HFF-Myc (cell line): ENCODE measurements at places on chromosomes 6 and 20.

DNA sequence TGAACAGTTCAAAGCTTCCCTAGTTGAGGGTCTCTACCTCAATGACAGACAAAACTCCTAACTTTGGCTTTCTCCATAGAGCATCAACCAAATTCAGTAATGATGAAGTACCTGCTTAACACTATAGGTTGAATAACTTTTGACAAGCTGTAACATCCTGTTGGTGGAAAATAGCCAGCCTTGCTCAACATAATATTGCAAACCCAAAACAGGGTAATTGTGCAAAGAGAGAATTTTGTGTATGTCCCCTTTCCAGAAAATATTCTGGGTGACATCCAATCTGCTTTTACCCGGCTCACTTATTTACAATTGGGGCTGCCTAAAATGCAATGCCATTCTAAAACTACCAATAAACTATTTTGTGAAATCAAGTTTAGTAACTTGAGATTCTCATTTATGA, 72.8 kb downstream of the ATXN1 start:
- no peak for DNase-seq

- DNase-seq: no peak
Observed at GRCh38 chr6:4905826-4906225, 98.0 kb downstream of the RPP40 start.

DNA sequence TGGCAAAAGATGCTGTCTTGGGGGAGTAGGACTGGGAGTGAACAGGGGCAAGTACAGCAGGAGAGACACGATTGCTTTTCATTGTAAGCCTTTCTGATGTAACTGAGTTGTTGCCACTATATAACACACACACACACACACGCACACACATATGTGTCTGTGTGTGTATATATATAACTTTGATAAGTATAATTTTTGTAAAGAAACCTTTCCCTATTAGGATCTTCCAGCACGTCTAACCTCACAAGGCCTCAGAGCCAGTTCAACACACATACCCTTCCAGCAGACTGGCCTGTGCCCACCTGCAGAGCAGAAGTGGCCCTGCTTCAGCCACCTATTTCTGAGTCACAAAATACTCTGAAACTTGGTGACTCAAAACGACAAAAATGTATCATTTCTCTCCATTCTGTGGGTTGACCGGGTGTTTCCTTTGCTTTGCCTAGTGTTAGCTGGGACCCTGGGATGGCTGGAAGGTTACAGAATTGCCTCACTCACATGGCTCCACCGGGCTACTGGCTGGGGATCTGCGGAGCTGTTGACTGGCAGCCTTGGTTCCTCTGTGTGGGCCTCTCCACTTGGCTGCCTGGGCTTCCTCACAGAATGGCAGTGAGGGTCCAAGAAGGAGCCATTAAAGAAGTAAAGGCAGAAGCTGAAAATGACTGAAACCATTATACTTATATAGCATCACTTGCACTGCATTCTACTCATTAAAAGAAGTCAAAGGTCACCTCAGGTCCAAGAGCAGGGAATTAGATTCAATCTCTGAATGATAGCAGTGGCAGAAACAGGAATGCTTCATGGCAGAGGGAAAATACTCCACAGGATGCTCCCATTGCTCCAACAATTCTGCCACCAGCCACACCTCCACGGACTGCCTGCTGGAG, 126.4 kb downstream of the BANF2 start:
- DNase-seq: no peak

DNA sequence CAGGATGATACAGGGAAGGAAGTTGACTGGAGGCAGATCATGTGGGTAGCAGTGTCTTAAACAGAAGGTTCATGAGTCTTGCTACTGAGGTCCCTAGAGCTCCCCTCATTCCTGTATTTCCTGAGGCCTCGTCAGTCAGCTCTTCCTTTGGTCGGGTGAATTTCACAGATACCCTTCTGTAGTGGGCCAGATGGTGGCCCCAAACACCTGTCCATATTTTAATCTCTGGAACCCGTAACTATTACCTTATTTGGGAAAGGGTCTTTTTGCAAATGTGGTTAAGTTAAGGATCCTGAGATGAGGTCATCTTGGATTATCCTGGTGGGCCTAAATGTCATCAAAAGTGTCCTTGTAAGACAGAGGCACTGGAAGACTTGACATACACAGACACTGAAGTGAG, 9.6 kb downstream of the KCNS1 start:
- no peak for DNase-seq

DNA sequence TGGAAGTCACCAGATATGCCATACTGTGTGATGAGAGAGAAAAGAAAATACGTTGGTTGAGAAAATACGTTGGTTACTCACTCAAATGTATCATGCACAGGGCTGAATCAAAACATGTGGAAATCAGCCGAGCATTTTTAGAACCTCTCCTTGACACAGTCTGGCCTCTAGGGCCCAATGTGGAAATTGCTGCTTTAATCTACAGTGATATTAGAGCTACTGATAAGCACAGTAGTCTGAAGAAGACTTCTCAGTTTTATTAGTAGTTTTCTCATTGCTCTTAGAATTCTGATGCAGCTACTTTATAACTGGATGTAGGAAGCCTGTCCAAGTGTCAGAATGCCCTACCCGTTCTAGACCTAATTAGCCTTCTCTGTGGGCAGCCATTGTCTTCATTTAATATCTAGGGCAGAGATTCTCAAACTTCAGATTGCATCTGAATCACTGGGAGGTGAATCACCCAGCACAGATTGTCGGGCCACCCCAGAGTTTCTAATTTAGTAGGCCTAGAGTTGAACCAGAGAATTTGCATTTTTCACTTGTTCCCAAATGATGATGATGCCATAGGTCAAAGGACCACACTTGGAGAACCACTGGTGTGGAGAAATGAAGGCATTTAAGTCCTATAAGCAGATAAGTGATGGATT, 229.1 kb downstream of the PLCB1 start:
- no peak for DNase-seq

DNA sequence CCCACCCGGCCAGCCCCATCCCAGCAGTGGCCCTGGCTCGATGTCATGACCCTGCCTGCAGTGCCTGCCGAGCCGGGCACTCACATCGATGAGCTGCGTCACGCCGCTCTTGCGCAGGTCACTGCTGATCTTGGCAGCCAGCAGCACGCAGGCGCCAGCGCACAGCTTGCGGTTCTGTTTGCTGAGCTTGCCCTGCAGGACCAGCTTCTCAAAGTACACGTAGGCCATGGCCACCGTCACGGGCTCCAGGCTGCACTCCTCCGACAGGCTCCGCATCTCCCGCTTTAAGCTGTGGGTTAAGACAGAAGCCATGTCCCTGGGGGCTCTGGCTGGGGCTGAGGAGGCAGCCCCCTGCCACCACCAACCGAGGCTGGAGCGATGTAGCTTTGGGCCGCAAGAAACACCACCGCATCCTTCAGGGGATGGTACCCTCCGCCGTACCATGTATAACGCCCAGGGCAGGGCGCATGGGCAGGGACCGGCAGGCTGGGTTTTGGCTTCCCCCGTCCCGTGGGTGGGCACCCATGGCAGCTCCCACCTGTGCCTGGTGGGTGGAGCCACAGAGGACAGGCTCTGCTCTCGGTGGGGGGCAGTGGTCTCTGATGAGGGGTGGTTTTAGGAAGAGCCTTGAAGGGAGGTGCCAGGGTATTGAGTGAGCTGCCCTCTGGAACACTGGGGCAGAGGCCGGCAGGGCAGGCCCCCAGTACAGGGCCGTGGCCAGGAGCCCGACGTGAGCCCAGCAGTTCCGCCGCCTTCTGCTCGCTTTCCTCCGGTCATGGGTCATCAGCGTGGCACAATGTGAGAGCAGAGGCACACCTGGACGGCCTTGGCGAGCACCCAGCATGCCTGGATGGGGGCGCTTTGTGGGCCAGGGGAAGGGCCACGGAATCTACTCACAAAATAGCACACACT, 4.5 kb downstream of the RPS21 start:
- DNase-seq: no peak

DNA sequence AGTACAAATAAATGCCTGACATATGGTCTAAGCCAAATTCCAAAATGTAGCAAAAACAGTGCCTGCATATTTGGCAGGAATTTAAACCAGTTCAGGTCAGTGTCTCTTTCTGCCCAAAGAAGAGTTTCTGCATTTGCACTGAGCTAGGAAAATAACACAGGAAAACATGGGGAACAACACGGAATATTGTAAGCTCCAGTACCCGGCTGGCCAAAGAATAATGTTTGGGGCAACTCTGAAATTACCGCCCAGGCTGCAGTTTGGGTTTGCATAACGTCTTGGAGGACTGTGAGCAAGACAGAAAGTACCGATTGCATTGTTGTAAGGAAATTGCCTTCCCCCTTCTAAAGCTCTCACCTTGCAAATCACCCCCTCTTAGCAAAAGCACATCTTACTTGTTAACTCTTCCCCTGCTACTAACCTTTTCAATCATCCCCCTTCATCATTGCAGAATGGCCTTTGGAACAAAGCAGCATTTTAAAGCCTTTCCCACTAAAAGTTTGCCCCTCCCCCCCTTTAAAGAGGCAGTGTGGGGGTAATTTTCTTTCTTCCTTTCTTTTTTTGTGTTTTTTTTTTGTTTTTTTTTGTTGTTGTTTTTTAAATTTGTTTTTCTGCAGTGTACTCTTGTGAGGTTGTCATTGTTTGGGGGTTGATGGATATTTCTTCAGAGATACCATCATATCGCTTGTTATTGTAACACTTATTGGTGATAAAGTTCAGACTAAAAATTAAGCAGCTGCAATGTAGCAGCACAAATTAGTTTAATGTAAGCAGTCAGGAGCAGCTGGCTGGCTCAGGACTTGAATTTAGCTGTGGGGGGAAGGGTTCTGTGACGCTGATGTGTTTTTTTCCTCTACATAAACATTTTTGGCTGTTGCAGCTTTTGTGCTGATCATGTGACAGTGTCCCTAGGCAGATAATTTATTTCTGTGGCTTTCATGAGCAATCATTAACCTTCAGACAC, 100.0 kb upstream of the CITED2 start:
- no peak for DNase-seq
